ENCODE measurements at places on chromosomes 4 and X. TPM values are rescaled to one million over a fixed set of nuclear protein-coding genes. Genes with fewer than 3 reads are reported as not detected.

GRCh38 chr4:163251204-163251603 is 81.2 kb downstream of the NPY1R start:
- H3K4me1 ChIP-seq, result no peaks in the 10 kb centered on the region
- no peak overlapping the region for H3K4me3 ChIP-seq

- H3K27me3 ChIP-seq, result no peaks in the 10 kb centered on the region
- H3K4me1 ChIP-seq, result no peaks in the 10 kb centered on the region
- no peak overlapping the region for H3K4me3 ChIP-seq
- no peak overlapping the region for H3K27ac ChIP-seq
- DNase-seq, result no peak
These were observed 21.3 kb upstream of the BMP2K start for GRCh38 chr4:78754872-78755271.

FOXP3 gene
- 1.4 TPM for total RNA-seq

TBC1D9 gene
- total RNA-seq, result 30.4 TPM

CRMP1 gene
- total RNA-seq, result 2.1 TPM
